Left lobe of liver (tissue), 2 donors: ENCODE measurements at places on chromosomes 4 and X.

DNA sequence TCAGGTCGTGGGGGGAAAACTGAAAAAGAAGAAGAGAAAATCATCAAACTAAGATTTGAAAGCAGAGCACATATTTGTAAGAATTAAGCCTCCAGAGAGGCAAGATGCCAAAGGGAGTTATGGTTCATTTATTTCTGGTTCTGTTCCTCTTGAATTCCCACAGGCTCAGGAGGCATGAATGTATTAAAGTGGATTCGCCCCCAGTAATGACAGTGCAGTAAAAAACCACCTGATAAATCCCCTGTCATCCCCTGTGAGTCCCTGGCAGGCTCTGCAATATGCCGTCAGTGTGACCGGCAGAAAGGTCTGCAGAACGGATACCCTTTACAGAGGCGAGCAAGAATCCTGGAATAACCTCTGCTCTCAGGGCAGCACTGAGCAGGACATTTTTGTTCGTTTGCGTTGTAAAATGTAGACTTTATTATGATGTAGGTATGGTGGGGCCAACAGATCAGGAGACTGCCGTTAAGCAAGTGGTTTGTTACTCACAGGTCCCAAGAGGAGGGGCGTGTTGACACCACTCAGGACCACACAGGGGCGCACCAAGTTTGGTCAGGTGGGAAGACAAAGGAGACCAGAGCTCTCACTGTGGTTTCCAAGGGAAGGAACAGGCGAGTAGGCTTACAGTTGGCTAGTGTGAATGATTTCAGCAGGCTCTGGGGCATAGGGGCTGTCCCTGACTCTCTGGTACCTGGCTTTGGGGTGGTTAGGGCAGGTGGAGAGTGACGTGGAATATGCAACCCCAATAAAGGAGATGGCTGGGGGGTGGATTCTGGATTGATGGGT, 75.3 kb downstream of the DHRSX start:
- no peak for DNase-seq

DNA sequence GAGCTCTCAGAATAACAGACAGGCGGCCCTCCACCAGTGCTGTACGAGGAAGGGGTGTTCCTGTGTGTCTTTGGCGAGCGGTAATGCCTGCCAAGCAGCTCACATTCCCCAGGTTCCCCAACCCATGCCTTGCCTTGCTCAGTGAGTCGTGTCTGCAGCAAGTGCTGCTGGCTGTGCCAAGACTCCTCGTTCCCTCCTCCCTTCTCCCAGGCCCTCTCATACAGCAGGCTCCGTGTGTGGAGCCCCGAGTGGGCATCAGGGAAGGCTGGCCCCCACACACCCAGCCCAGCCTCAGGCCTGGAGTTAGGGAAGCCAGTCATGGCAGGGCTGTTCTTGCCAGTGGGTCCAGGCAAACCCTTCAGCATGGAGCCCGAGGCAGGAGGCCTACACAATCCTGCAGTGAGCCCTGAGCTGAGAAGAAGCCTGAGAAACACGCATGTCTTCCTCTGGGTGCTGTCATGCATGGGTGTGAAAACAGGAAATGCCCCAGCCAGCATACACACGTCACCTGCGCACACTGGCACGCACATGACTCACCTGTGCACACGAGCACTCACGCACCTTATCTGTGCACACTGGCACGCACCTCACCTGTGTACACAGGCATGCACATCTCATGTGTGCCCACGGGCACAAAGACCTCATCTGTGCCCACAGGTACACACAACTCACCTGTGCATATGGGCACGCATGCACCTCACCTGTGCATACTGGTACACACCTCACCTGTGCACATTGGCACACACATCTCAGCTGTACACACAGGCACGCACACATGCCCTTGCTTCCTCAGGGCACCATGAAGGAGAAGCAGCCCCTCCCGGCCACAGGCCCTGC, 238.7 kb downstream of the DHRSX start:
- DNase-seq: no peak

DNA sequence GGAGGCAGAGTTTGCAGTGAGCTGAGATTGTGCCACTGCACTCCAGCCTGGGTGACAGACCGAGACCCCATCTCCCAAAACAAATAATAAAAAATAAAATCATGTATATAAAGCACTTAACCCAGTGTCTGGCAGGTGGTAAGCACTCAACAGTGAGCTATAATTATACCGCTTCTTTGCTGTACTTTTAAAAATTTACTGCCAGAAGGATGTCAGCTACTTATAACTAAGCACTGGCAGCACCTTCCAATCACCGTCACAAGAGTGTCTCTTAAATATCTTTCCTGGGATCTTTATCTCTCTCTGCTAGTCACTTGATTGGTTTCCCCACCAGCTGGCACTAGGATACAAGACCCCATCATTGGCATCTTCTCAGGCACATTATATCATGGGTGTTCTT, 53.9 kb upstream of the DAPP1 start:
- DNase-seq: no peak

DNA sequence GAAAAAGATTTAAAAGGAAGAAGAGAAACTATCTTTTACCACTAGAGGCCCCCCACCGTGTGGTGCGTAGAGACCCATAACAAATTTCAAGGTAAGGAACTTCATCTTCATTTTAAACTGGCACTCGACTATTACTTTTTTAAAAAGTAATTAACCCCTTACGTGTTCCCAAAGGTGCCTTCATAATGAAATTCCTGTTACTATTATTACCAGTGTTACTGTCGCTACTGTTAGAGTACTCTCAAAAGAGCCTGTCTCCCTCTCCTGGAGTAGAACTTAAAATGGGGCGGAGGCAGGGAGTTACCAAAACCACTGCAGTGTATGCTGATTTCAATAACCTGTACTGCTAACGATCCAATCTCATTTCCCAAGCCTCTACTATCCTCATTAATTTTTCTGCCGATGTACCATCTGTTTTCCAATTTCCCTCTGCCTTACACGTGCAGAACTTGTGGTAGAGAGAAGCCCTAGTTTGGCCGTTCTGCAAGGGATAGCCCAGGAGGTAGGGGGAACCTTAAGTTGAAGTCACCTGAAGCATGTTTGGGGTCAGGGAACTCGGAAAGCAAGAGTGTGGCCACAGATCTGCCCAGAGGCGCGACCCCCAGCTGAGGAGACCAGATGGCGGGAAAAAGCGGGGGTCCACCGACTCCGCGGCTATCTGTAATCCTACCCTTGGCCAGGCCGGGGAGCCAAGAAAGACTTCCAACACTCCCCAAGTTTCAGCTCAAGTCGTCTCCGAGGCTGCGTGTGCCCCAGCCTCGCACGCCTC, 720 bp upstream of the STK26 start:
- no peak for DNase-seq

GRCh38 chrX:50881028-50881427, 29.5 kb upstream of the BMP15 start:
- no peak for DNase-seq

- peak; percentile 50 for DNase-seq
Measured at GRCh38 chr4:184950117-184950830, 68.0 kb upstream of the HELT start.

DNA sequence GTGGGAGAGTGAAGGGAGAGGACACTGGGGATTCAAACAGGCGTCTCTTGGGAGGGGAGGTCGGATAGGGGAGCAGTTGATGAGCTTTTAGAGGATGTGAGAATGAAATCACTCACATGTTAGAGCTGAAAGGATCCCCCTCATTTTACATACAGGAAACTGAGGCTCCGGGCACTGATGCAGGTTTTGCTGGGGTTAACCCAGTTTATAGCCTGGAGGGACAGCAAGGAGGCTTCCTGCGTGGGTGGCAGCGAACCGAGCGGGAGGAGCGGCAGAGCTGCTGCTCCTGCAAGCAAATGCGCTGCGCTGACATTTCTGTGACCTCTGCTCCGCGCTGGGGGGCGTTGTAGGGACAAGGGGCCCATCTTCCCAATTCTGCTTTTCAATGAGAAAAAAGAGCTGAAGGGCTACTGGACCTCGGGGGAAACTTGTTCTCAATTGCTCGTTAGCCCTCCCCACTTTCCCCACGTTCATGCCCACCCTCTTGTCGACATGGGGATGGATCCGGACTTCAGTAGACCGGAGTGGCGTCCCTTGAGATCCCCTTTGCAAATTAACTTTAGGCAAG, 1.2 kb upstream of the NEUROG2 start:
- DNase-seq: no peak
